ENCODE measurements at places on chromosomes 5 and 9.

DNA sequence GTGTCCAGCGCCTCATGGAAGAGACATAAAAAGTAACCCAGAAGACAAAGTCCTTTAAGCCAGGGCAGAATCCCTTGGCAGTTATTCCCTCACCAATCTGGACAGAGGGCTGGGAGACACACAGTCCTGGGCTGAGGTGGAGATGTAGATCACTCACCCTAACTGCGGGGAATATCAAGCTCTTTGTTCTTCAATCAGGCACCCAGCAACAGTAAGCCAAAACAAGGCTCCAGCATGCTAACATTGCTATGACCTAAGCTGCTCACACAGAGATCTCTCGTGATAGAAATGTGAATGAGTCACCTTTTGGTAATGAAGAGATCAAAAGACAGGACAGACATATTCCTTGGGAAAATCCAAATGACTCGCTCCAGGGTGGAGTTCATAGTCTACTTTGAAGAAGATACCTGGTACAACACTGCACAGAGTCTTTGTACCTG is 101.3 kb downstream of the FBN2 start:
- peak; percentile 82 for DNase-seq

GRCh38 chr5:107669096-107670031 is 1.4 kb downstream of the EFNA5 start:
- DNase-seq = peak; percentile 32

DNA sequence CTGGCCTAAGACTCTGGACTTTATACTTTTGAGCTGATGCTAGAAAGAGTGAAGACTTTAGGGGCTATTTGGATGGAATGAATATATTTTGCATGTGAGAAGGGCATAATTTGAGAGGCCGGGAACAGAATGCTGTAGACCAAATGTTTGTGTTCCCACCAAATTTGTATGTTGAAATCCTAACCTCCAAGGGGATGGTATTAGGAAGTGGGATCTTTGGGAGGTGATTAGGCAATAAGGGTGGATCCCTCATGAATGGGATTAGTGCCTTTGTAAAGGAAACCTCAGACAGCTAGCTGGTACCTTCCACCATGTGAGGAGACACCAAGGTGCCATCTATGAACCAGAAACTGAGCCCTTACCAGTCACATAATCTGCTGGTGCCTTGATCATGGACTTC is 165.1 kb upstream of the S1PR3 start:
- no peak for DNase-seq

- no peak for DNase-seq
Measured at GRCh38 chr5:102294886-102295395, 1.1 kb downstream of the SLCO4C1 start.

GRCh38 chr9:75490326-75490725 is 400.1 kb upstream of the PCSK5 start:
- peak; percentile 28 for DNase-seq

DNA sequence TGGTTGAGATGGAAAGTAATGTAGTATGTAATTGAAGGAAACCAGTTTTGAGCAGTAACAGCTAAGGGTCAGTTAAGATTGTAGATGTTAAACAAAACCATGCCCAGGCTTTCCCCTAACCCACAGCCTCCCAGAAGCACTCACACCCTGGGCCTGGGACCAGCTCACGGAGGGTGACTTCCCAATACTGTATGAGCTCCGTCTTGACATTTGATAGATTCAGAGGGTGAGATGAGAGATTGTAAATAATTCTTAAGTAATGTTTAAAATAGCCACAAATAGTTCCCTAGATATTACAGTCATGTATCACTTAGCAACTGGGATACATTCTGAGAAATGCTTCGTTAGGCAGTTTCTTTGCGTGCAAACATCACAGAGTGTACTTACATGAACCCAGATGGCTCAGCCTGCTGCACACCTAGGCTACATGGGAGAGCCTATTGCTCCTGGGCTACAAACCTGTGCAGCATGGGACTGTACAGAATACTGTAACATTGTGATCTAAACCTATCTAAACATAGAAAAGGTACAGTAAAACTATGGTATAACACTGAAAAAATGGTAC is 140.7 kb downstream of the FANCC start:
- DNase-seq = no peak

GRCh38 chr5:151132963-151133362 is 24.6 kb downstream of the ANXA6 start:
- DNase-seq = no peak

- no peak for DNase-seq
Measured at GRCh38 chr5:14513266-14513665, 68.3 kb upstream of the OTULINL start.

GRCh38 chr5:164230341-164230740 is 724.9 kb downstream of the MAT2B start:
- no peak for DNase-seq

DNA sequence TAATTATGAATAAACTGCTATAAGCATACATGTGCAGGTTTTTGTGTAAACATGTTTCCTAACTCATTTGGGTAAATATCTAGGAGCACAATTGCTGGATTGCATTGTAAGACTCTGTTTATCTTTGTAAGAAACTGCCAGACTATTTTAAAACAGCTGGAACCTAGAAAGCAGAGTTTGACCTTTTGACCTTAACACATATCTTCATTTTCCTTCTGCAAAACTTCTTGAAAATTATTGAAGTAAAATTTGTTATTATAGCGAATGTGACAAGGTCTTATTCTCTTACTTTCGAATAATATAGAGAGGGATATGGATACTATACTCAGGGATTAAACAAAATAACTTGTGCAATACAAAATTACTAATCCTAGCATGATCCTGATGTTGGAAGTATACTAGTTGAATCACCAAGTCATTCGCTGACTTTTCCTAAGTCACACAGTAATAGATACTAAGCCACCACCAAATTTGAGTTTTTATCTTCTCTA is 3.2 kb upstream of the ANXA1 start:
- peak; percentile 54 for DNase-seq

GRCh38 chr9:113947941-113948340 is 71.8 kb downstream of the ZNF618 start:
- DNase-seq = no peak

DNA sequence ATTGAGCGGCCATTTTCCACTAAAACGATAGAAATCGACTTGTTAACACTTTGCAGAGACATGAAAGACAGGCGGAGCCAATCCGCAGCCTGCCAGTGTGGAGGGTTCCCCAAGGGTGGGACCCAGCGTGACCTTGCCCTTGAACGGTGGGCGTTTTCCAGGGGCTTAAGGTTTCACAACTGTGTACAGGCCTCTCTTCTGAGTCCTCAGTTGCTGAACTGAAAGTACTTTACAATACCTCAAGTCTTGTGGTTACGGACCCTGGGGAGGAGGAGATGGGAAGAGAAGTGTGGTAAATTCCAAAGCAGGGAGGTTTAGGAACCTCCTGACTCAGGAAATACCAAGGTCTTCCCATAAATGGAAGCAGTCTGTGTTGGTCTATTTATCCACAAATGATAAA is 68.2 kb upstream of the CKMT2 start:
- DNase-seq = peak; percentile 65

DNA sequence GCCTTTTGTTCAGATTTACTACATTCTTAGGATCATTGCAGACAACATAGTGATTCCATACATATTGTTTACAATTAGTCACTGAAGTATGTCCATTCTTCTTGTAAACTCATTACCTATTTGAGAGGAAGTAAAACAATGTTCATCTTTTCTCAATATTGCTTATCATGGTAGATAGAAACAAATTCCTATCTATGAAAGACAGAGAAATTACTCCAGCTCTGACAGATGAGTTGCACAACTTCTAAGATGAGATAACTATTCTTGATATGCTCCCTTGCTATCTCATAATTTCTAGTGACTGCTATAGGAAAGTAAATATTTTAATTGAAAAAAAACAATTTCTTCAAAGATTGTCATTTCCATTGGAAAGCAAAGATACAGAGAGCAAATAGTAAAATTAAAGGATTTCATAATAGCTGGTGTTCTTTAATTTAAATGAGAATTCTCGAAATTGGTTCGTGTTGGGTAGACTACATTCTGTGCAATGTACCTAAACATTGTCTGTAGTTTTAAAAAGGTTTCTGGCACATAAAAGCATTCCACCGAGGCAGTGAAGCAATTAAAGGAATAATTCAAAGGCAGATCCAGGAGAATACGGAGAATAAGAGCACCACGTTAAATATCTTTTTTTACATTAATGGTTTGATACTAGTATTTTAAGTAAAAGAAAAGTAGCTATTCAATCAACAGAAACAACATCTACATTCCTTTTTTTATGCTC is 1029.1 kb upstream of the ACO1 start:
- DNase-seq = no peak

DNA sequence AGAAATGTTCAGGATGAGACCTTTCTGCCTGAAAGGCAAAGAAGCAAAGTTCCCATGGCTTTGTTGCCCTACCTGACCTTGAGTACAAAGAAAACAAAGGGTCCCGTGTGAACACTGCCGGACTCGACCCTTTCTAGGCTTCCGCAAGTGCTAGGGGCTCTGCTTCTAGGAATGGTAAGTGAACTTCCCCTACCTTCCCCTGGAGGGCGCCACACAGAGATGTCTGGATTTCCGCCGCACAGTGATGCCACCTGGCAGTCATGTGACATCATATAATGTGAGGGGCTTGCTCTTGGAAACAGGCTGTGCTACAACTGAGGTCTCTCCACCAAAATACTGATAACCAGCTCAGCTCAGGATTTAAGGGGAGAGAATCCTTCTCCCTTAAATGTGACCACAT is 56.6 kb downstream of the HSD17B3 start:
- DNase-seq = no peak

GRCh38 chr9:125049212-125050049 is 93.9 kb downstream of the SCAI start:
- no peak for DNase-seq

GRCh38 chr9:134777153-134777552 is 103.5 kb upstream of the FCN2 start:
- DNase-seq = no peak

GRCh38 chr9:81620002-81620390 is 69.4 kb downstream of the TLE1 start:
- no peak for DNase-seq

DNA sequence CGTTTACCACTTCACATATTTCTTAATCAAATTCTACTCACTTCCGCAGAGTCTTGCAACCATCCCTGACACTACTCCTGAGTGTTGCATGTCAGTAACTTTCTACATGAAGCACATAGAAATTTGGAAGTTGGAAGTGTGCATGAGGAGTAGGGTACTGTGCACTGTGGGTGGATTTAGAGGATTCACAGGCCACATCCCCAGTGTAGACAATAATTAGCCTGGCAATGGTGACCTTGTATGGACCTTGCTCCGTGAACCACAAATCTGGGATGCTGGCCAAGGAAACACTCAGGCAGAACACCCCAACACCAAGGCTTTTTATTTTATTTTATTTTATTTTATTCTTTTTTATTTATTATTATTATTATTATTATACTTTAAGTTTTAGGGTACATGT is 25.5 kb downstream of the CTSL start:
- DNase-seq = no peak

DNA sequence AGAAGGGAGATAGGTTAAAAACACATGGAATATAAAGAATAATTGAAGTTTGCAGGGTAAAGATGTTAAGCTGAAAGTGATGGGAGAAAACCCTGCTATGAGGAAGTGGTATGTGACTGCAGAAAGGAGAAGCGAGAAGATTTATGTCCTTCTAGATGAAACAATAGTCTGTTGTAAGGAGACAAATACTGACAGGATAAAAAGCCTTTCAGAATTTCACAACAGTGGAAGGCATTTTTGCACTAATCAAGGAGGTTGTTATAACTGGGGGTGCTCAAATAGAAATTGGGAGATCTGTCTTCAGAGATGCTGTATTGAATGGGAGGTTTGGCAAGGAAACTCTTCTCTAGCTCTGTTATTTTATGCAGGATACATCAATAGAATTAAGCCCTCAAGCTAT is 69.6 kb downstream of the NMUR2 start:
- no peak for DNase-seq

DNA sequence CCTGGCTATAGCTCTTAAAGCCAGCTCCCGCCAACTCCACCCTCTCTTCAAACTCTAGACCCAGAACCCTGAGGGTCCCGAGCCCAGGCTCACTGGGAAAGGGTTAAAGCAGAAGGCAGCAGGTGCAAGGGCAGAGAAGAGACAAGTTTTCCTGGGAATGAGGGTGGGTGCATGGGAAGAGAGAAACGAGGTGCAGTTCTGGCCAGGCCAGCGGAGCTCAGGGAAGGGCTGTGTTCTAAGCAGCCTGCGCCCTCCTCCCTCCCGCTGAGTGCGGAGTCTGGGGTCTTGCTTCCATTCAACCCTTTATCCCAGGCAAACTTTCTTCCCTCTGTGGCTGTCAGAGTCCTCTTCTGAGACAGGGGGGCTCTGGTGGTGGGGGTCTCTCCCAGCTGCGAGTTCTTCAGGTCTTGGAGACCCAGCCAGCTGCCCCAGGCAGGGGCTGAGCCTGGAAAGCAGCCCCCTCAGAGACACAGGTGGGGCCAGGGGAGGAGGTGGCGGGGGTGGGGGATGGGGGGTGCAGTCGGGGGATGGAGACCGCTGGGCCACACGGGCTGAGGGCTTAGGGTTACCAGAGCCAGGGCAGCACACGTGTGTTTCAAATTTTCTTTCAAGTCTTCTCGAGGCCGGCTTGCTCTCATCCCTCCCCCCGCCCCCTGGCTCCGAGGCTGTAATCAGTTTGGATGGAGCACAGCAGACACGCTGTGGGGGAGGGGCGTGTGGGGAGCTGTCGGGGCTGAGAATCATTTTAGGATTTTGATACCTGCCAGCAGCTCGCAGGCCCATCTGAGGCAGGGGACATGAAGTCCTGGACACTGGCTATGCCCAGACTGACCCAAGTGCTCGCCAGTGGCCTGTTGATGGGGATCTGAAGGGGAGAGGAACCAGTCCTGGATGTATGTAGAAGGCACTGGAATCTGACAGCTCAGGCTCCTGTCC is 169.6 kb upstream of the SMIM23 start:
- no peak for DNase-seq

DNA sequence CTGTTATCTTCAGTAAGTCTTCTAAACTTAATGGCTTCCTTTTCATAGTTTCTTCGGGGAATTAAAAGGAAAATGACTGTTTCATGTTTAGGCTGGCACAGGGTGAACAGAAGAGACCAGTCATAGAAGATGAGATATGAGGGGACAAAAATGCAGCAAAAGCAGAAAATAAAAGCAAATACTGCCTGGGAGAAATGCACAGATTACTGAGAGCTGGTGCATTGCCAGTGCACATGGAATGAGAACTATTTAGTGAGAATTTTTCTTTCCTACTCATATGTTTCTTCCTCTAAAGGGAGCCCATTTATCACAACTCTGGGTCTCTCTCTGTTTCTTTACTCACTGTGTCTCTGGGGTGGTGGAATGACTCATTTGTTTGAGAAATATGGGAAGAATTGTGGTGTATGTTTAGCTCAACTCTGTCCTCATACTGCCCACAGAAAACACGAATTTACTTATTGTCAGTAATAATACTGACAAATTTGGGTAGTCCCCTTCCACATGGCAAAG is 25.9 kb upstream of the ANKRD55 start:
- DNase-seq = peak; percentile 99

DNA sequence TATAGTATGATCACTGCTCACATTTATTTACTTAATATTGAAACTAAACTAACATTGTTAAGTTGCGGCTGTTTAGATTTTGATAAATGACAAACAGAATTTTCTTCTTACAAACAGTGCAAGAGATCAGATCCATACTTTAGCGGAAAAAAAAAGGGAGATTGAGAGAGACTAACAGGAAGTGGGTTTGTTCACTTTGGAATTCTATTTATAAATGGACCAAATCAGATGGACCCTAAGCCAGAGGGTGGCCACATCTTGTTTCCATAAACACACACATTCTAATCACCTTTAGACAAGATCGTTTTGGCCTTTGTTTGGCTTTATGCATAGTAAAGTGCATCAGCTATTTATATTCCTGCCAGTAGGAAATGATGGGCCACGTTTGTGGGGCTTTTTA is 381.4 kb upstream of the CD180 start:
- DNase-seq = peak; percentile 3

All from fibroblast of skin of right biceps (primary cell).